ENCODE measurements at places on chromosomes 3 and 15. TPM values are rescaled to one million over a fixed set of nuclear protein-coding genes. Genes with fewer than 3 reads are reported as not detected.

DNA sequence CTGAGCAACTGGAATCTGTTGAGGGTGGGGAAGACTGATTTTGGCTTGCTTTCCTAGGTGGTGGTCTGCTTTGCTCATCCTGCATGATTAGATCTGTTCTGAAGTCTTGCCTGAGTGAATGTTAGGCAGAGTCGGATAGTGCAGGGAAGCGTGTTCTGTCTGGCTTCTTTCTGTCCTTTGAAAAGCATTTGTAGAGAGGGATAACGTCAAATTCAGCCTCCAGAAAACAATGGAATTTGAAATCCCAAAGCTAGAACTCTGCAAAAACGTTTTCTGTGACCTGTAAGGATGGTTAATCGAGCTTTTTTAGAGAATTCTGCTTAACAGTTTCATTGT lies 1.4 kb downstream of the GLCE start:
- DNase-seq = no peak

- no peak for DNase-seq
These were observed 230.4 kb downstream of the PLCL2 start for GRCh38 chr3:17115186-17115585.

DNA sequence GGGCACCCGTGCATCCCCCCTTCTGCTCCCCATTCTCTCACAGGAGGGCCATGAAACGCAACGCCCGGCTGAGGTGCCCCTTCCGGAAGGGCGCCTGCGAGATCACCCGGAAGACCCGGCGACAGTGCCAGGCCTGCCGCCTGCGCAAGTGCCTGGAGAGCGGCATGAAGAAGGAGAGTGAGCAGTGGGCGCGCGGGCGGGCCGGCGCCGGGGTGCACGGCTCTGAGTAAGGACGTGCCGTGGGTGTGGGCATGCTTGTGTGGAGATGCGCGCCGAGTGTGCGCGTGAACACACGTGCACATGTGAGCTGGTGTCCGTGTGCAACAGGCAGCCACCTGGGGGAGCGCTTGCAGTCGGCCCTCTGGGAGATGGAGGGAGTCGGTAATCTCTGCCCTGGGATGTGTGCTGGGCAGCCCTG lies 28.1 kb downstream of the NR1I2 start:
- peak; percentile 61 for DNase-seq

DNA sequence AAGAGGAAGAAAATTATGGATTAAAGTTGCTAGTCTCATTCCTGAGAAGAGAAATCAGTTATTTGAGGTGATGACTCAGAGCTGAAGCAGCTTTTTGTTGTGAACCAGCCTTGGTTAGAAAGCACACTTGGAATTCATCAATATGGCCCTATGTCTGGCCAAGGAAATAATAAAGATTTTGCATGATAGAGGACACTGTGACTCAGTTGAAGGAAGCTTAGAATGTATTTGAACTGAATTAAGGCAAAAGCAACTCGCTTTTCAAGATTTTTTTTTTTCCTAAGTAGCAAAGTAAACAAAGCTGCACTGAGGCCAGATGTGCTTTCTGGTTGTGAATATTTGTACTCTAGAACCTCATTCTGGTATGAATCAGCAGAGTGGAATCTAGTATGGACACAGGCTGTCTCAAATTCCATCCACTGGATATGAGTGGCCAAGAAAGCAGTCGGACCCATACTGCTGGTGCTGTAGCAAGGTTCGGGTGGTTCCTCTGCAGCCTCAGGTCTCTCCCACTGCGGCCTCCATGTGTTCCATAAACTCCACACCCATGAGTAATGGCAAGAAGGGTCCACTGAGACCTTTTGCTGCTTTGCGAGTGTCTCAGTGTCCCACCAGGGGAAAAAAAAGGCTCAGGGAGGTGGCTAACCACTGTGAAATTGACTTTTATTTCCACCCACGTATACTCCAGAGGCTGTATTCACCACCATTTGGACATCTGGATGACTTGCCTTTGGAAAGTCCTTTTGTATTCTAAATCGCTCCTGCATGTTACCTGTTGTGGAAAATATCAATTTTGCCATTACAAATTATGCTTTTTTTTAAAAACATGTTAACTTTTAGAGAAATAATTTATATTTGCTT lies 53.1 kb downstream of the TGFBR2 start:
- DNase-seq = no peak

CCDC50 gene
- 21.3 TPM for total RNA-seq

SENP2 gene
- total RNA-seq = 31.4 TPM

GRCh38 chr3:62662677-62663076 lies 212.5 kb downstream of the CADPS start:
- no peak for DNase-seq

- DNase-seq = no peak
These were observed 465.0 kb downstream of the EPHB1 start for GRCh38 chr3:135260025-135260424.

ANKRD63 gene
- total RNA-seq = not detected

DNA sequence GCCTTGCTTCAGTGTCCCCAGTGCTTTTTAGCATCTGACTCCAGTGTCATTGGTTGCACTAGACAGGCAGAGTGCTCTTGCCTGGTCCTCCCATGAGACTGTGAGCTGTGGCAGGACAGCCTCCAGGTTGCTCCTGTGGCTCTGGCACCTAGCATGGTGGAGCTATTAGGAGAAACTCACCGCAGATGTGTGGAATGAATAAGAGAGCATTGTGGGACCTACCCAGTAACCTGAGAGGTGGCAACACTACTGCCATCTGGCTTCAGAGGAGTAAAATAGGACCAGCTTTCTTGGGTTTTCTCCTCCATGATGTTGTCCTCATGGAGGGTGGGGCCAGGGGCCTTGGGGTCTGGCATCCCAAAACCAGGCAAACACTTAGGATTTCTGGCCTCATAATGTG lies 183.6 kb downstream of the EPHB1 start:
- DNase-seq = no peak

DNA sequence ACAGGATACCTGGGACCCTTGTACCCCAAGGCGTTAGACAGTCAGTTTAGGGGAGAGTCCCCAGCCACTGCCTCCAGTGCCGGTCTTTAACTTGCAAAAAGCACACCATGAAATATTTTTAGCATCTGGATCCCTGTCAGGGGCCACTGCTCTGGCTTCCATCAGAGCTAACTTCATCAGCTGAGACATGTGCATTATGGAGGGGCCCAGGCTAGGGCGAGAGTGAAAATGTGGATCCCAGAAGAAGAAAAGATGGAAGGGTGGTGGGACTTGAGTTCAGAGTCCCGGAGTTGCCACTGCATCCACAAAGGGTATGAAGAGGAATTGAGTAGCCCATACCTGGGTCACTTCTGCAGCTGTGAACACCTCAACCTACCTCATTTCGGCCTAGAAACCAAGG lies 23.5 kb upstream of the SPATA12 start:
- DNase-seq = no peak

GRCh38 chr3:89867286-89867685 lies 759.9 kb downstream of the EPHA3 start:
- no peak for DNase-seq

SCAP gene
- 69.2 TPM for total RNA-seq

DNA sequence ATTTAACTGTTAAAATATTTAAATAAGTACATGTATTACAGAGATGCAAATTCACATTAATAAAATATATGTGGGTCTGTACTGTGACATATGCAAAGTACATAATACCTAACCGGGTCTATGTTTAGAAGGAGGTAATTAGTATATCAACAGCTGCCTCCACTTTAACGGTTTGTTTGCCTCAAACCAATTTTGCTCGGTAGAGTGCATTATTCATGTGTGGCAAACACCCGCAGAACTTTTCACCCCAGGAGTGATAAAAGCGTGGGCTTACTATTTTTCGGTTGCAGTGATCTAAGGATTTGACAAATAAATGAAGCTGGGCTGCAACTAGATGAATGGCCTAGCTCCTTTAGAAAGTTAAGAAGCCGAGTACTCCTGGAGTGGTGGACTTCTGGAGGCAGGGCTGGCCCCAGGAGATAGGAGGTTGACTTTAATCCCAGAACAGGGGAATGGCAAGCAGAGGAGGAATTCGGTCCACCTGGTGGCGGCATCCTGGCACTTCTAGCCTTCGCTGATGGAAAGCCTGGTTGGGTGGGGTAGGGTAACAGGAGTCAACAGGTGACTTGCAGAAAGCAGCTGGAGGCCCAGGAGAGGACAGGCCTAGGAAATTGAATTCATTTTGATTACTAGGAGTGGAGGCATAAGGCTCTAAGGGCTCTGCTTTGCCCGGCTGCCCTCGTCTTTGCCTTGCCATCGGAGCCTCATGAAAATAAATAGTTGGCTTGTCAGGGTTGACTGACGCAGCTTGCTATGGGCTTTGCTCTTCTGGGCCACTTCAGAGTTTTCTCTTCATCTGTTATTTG lies 2.4 kb downstream of the SLCO3A1 start:
- DNase-seq = no peak

GRCh38 chr3:53834429-53835095 lies 11.7 kb downstream of the CHDH start:
- no peak for DNase-seq

TRPM7 gene
- total RNA-seq = 45.8 TPM
